ENCODE measurements at places on chromosomes 11 and 22.

DNA sequence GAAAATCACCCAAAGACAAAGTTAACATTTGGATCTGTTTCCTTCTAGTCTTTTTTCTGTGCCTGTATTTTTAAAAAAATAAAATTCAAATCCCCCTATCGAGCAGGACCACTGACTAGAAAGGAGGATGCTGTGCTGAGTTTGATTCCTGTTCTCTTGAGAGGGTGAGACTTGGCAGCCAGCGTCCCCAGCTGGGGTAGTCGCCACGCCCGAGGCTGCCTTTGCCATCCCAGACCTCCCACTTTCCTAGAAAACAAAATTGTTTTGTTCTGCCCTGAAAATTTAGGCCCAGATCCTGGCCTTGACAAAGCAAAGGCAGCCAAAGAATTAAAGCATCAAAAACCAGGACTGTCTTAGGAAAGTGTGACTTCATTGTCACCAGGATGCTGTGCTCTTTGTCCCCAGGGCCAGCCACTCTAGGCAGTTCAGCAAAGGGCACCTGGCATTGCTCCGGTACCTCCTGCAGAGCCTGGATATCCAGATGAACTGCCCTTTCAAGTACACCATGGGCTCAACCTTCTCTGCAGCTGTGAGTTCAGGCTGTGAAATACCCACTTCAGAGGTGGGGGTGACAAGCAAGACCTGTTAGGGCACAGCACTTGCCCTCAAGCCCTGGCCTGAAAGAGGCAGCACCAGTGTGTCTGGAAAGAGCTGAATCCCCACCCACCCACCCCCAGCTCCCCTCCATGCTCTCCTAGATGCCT lies 44.6 kb downstream of the KCNQ1OT1 start:
- DNase-seq = no peak

DNA sequence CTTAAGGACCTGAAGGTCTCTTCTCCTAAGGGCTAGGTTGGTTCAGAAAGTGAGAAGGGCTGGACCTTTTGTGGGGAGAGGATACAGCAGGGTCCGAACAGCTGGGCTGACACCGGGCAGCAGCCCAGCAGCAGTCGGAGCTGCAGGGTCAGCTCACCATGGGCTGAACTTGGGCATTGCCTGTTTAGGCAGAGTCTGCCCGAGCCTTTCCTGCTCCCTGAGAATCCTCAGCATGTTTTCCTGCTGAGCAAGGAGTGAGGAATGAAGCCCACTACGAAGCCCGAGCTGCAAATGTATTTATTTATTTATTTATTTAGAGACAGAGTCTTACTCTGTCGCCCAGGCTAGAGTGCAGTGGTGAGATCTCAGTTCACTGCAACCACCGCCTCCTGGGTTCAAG lies 83.9 kb downstream of the PTPRJ start:
- DNase-seq = no peak

- DNase-seq = no peak
Measured at GRCh38 chr11:95435628-95436353, 204.8 kb upstream of the SESN3 start.

DNA sequence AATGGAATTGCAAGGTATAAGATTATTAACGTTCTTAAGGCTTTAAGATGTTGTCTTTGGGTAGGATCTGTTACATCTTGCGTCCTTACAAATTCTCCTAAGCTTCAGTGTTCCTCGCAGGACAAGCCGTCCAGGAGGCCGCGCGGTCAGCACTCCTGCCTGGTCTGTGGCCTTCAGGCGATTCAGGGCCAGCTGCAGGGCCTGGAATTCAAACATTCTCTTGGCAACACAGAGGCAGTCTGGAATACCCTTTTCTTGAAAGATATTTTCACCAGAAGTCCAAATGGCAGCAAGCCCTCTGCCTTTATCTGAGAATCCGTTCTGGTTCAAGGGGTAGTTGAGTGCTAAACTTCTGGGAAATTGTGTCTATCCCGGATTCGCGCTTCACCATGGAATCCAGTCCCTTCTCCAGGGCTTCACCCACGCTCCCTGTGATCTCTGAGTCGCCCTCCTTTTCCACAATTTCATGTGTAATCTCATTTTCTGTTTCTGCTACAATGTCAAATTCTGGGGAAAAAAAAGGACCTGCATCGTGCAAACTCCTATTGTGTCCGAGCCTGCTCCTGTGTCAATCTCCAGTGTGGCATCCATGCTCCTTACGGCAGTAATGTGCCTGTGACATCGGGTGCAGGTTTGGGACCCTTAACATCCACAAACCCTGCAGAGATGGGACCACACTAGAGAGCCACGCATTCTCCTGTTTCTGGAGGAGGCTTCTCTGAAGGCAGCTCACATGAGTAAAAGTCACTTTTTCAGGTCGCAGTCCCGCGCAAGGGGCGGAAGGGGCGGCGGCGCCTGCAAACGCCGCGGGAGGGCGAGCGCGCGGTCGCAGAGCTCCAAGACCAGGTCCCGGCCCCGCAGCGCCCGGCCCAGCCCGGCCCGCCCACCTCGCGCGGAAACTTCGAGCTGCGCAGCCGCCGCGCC lies 25.4 kb upstream of the SORL1 start:
- no peak for DNase-seq

GRCh38 chr11:71542879-71543777 lies 5.1 kb upstream of the KRTAP5-9 start:
- no peak for DNase-seq

DNA sequence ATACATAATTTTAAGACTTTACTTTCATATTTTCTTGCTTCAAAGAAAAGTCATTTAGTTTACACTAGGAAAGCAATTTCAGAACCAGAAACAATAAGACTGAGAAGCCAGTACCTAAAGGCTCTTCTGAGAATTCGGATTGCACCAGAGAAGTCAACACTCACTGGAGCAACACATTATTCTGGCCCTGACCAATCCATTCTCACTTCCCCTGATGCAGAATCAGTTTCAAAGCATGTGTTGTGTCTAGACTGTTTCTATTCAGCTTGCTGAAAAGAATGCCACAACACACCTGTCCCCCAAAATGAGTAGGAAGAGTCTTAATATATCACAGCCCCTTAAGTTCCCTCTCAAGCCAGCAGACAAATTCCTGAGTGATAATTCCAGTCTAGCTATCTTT lies 1074.3 kb upstream of the TENM4 start:
- DNase-seq = no peak

DNA sequence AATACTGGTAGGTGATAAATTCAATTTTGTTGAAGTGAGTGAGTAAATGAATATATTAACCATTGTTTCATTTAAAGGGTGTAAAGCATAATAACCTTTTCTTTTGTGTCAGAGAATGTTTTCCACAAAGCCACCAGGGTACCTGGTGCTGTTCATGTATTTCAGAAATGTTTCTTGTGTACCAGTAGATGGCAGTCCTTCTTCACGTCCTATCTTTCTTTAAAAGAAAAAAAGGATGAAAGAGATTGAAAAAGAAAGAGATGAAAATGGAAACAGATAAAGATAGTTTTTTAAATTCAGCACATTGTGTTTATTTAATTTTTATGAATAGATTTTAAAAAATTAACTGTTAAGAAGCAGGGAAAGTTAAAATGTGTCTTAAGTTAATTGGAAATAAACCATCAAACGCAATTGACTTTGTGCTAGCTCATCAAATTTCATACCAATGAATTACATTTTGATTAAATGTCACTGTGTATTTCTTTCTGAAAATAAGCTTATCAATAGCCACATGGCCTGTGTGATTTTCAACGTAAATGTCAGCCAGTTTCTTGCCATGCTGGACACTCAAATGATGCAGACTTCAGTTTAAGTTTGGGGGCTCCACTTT lies 65.5 kb upstream of the CHORDC1 start:
- no peak for DNase-seq

GRCh38 chr11:102325088-102325487 lies 7.8 kb downstream of the BIRC3 start:
- DNase-seq = no peak

DNA sequence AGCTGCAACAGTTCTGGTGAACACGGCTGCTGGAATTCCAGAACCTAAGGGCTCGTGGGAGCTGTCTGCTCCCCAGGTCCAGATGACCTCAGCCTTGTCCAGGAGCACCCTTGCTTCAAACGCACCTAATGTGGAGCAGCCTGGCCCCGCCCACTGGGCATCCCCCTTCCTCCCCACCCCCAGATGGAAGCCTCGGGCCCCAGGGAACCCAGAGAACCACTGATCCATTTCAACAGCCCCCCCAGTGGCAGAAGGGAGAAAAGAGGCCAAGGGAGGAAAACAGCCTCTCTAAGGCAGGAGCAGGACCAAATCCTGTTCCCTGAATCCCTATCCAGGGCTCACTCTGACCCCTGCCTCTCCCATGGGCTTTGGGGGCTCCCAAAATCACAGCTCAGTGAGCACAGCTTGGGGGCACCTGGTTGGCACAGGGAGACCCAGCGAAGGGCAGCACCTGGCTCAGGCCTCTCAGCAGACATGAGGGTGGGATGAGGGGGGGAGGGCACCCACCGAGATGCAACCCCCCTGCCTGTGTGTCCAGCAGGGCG lies 1.2 kb downstream of the CYTH4 start:
- DNase-seq = peak; percentile 39

- DNase-seq = no peak
Measured at GRCh38 chr22:24796056-24796455, 10.0 kb upstream of the SGSM1 start.

DNA sequence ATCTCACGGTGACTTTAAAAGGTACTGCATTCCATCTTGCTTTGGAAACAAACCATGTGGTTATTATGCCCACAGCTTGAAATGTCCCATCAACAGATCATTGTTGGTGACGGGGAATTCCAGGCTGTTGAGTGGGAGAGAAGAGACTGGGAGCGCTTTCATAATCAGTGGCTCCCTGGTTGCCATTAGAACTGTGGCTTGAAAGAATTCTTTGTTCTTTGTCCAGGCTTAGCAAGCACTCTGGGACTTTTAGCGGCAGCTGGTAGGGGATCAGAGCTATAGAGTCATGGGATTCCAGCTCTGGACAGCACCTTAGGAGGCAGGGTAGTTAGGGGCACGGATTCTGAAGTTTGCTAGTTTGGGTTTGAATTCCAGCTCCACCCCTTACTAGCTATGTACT lies 22.0 kb downstream of the MMP20 start:
- DNase-seq = no peak

GRCh38 chr22:38607680-38608079 lies 37.7 kb upstream of the DMC1 start:
- DNase-seq = no peak

- DNase-seq = no peak
Measured at GRCh38 chr22:35484651-35485556, 55.7 kb upstream of the RASD2 start.

DNA sequence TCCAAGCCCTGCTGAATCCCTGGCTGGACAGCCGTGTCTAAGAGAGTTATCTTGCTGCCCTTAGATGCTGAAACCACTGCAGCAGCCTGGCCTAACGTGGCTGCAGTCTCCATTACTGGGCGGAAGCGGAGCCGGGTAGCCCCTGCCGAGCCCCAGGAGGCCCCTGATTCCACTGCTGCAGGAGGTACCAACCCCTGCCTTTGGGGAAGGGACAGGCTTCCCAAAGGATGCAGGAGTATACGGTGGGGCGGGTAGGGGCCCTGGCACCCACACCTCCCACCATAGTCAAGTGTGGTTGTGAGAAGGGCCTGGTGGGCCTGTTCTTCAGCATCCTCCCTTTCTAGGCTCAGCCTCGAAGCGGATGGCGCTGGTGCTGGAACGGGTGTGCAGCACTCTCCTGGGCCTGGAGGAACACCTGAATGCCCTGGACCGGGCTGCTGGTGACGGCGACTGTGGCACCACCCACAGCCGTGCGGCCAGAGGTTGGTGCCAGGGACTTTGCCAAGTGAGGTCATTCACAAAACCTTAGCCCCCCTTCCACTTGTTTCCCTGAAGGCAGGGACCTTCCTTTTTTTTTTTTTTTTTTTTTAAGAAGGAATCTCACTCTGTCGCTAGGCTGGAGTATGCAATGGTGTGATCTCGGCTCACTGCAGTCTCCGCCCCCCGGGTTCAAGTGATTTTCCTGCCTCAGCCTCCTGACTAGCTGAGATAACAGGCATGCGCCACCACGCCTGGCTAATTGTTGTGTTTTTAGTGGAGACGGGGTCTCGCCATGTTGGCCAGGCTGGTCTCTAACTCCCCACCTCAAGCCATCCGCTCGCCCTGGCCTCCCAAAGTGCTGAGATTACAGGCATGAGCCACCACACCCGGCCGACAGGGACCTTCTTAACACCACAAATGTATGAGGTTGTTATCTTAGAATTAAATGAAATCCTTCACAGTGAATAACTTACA lies 11.0 kb downstream of the TKFC start:
- no peak for DNase-seq

GRCh38 chr11:9625162-9625561 lies 38.7 kb upstream of the SWAP70 start:
- no peak for DNase-seq

DNA sequence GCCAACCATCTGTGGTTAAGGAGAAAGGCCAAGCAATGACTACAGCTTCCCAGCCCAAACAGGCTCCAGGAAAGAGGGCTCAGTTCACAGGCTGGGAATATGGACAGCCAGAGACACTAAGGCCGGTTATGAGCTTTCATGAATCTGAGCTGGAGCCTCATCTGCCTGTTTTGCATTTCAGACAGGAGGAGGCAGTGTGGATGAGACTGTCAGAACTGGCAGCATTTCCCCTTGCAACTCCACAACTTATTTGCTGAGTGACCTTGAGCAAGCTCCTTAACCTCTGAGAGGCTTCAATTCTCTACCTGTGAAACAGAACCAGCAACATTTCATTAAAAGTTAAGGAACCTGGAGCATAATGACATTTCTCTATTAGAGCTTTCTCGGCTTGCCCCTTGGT lies 264.0 kb downstream of the ETS1 start:
- no peak for DNase-seq

DNA sequence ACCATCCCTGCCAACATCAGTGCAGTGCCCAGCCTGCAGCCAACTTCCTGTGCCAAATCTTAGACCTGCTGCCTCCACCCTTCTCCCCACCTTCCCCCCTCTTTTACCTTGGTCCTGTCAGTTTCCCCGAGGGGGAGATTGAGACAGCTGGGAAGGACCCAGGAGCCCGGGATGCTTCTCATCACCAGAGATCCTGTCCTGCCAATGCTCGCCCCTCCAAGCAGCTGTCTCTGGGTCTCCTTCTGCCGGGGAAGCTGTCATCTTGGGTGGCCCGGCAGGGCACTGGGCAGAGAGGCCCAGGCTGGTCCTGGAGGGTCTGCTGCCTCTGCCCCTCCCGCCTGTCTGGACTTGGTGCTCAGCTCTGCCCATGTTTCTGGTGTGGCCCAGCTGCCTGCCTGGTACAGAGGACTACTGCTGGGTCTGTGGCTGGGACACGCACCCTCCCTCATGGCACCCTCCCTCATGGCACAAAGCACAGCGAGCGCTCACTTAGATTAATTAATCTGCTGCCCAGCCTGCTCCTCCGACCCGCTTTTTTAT lies 60.4 kb upstream of the THY1 start:
- DNase-seq = no peak

DNA sequence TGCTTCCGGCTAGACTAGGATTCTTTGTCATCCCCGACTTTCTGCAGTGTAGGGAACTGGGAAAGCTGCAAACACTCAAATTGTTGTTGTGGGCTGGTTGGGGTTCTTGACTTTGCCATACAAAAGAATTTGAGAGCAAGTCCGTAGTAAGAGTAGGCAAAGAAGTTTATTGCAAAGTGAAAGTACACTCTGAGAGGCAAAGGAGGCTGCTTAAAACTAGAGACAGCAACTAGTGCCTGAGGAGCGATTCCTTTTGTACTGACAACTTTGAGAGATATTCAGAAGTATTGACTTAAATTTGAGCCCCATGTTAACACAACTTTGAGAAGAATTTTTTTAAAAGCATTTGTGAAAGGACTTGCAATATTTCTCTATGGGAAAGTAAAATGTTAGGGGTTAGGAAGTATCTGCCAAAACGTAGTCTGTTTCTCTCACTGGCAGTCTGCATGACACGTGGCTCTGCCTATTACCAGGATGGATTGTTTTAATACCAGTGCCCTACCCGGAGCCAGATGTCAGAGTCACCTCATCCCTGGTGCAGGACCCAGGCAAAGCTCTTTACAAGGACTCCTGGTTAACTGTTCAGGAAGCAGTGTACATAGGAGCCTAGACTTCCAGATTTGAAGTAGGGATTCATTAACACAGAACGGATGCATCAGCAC lies 85.0 kb upstream of the CLPB start:
- no peak for DNase-seq
